ENCODE measurements at places on chromosomes 1 and 21.
A peak's percentile ranks its signal among the peaks of the same experiment; 100 is the strongest.

DNA sequence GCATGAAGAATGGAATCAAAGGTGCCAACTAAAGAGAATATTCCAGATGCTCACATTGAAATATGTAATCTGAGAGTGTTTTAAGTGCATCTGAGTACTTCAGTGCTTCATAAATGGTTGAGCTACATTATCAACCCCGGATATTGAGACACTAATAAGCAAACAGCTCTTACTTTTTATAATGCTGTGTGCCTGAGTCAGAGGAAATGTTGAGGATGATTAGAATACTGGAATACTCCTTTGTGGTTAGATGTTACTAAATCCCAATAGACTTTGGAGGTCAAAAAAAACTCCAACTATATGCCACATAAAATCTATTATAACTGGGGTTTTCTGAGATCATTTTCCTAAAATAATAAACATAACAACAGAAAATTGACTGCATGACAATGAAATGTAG, 12.5 kb upstream of the KCNA3 start:
- no peak for DNase-seq

DNA sequence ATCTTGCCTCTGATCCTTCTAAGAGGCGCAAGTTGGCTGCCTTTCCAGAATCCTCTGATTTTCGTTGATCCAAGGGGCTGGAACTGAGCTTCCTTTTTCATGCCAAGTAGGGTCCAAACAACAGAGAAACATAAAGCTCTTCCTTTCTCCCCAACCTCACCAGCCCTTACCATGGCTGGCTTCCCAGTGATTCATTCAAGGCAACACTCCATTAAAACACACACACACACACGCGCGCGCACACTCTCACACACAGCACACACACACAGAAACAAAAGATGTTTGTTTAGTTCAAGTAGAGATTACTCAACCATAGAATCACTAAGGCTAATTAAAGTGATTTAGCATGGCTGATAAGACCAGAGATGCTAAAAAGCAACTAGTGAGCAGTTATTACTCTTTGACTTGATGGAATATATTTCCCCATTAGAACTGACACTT, 13.0 kb upstream of the GUCA2A start:
- DNase-seq, result no peak

- DNase-seq, result no peak
These were observed 6.8 kb downstream of the RNF220 start for GRCh38 chr1:44411861-44412260.

DNA sequence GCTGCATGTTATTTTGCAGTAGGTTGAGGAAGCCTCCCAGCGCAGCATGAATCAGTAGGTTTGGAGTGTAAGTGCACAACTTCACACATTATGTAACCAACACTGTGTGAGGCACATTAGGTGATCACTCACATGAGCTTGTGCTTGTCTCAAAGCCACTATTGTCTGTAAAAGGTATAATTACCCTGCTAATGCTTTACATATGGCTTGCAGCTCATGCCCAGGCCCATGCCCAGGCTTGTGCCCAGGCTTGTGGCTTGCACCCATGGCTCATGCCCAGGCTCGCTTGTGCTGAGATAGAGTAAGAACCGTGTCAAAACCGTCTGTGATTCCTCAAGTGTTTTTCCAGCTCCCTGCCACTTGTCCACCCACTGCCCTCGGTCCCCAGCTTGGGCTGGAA, 596.3 kb downstream of the LTN1 start:
- no peak for DNase-seq

DNA sequence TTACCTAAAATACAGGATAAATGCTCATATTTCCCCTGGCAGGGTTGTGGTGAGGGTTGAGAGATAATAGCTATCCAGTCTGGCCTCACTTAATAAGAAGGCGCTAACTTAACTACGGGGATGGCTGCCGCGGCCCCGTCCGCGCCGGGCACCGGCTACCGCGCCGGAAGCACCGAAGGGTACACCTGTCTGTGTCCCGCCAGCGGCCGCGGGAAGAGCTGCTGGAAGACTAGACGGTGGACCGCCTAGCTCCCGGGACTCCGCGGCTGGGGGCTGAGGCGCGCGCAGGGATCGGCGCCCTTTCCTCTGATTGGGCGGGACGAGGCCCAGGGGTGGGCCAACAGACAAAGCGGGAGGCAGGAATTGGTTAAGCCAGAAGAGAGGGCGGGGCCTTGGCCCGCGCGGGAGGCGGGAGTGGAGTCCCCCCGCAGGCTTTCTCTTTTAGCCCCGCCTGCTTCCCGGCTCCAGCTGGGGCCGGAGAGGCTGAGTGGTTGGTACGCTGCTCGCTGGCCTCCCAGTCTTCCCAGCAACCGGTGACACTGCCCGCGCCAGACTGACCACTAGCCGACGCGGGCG, at the start of gene ZNF672:
Gene ZNF672 (plus strand): TSS at position 444 of the 576 bp plus-strand sequence. CDS start 9,051 bp downstream, outside the sequence.
- peak; percentile 96 for DNase-seq

DNA sequence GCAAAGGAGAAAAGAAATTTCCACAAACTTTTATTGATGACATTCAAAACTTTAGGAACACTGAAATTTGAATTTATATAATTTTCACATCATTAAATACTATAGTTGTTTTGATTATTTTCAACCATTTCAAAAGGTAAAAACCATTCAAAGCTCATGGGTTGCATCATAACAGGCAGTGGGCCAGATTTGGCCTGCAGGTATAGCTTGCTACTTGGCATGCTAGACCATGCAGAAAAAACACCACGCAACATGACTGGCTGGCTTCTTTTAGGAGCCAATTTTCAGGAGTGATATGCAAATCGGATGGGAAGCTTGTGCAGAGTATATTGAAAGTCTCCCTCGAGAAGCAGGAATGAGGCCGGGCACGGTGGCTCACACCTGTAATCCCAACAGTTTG, 144.8 kb downstream of the GLUL start:
- no peak for DNase-seq

Data from GOT3 (cell line).